IMR-90 (cell line): ENCODE measurements at places on chromosomes 4 and X.

- no peak for DNase-seq
These were observed 281.2 kb upstream of the DIAPH2 start for GRCh38 chrX:96403446-96403845.

- DNase-seq: peak; percentile 87
These were observed 72.5 kb downstream of the EVC2 start for GRCh38 chr4:5635826-5636195.

- no peak for DNase-seq
These were observed 61.5 kb upstream of the EXOC1L start for GRCh38 chr4:55758066-55758465.

GRCh38 chrX:66677430-66677829 is 38.6 kb upstream of the EDA2R start:
- peak; percentile 12 for DNase-seq

DNA sequence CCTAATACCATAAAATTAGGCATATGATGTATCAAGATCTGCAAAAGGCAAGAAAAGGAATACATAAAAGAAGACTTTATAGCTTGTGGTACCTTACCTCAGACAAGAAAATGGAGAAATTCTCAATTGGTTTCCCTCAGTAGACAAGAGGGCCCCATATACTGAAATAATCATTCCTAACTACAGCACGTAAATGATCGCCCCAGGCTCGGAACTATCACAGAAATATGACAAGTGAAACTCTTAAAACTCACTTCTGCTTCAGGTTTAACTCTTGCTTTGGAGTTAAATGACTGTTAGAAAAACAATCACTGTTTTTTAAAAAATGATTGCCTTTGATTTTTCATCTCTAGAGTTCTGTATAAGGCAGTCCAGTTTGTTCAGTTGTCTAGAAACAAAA is 38.6 kb upstream of the NAP1L5 start:
- DNase-seq: no peak

DNA sequence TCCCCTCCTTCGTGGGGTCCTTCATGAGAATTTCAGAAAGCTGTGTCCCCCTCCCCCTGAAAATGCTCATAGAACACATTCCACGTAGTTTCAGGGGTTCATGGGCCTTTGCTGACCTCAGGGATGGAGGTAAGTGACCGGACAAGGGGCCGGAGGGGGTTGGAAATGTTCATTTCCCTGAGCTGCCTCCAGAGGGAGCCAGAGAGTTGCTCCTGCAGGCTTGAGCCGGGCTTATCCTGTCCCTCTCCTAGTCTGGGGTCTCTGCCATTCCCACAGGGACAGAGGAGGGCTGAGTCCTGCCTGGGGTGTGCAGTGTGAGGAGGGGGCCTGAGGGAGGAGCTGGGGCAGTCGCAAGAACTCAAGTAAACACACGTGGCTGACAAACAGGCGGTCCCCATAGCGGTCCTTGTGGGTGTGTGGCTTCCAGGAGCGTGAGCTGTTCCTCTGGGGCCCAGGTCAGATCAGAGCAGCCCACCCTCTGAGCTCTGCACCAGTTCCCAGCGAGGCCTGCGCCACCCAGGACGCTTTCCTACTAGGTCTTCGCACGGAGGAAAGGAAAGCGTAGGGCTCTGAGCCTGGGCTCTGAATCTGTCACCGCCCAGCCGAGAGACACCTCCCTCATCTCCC is 62.5 kb downstream of the WFS1 start:
- DNase-seq: peak; percentile 15

DNA sequence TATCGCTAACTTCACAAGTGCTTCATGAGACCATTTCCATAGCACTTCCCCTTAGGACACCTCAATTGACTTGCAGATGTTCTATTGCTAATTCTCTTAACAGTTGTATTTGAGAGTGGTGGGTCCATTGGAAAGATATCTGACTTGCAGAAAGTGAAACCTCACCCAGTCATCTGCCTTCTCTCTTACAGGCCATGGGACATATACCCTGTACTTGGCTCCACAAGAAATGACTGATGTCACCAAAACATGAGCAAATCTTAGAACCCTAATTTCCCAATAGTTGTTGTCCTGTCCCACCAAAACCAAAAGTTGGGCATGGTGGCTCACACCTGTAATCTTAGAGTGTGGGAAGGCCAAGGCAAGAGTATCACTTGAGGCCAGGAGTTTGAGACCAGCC is 101.9 kb upstream of the MAML3 start:
- no peak for DNase-seq

GRCh38 chr4:87953826-87954225 is 21.7 kb upstream of the SPP1 start:
- no peak for DNase-seq

GRCh38 chrX:46572340-46572936 is 1.1 kb upstream of the CHST7 start:
- DNase-seq: no peak

DNA sequence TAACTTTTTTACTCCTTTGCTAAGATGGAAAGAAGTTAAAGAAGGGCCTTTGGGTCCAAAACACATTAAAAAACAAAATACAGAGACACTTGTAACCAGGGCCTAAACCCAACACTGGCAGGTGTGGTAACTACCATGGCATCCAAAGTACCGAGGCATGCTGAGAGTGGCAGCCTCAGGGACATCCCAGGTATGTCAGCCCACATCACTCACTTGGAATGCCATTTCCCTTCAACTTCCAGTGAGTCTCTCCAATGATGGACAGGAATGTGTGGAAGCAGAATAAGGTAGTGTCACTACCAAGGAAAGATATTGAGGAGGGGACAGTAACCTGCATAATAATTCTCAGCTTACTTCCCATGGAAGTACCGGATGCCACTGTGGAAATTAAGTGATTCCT is 79.5 kb upstream of the SCOC start:
- no peak for DNase-seq

- DNase-seq: no peak
These were observed 16.0 kb upstream of the NSUN7 start for GRCh38 chr4:40733752-40734151.

GRCh38 chrX:63702556-63702955 is 82.5 kb downstream of the ARHGEF9 start:
- no peak for DNase-seq
